Activated naive CD8-positive, alpha-beta T cell treated with anti-CD3 and anti-CD28 coated beads, Interleukin-2, amount 10 ng/mL, durations not matched to agents 7 days and 5 days (primary cell): ENCODE measurements at places on chromosomes 4 and X.

DNA sequence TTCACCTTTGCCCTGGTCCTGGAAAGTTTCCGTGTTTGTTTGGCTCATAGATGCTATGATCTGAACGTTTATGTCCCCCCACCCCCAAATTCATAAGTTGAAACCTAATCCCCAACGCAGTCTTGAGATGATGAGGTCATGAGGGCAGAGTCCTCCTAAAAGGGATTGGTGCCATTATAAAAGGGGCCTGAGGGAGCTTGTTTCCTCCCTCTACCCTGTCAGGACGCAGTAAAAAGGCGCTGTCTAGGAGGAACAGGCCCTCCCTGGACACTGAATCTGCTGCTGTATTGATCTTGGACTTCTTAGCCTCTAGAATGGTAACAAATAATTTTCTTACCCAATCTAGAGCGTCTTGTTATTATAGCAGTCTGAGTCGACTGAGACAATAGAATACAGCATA is 2190.6 kb upstream of the TENM3 start:
- H3K4me1 ChIP-seq = peaks cover 5% of the 10 kb centered on the region
- DNase-seq = no peak
- H3K36me3 ChIP-seq = no peaks in the 10 kb centered on the region
- no peak overlapping the region for H3K4me3 ChIP-seq
- H3K27me3 ChIP-seq = peaks cover 32% of the 10 kb centered on the region

DNA sequence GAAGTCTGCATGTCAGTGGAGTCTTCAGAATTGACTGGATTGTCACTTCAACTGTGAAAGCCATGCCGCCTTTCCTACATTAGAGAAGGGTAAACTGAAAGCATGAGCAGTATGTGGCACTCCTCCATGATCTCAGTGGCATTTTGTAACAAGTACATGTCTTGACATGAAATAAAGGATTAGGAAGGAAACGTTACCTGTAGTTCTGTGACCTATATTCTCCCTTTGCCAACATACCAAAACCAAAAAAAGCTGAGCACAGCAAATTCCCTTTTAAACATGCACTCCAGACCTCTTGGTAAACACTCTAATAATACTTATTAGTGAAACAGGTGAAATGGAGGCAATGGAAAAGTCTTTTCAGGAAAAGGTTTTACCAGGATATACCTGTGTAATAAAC is 344.2 kb downstream of the GRIA2 start:
- H3K27ac ChIP-seq = no peak overlapping the region
- H3K4me3 ChIP-seq = no peak overlapping the region
- H3K27me3 ChIP-seq = no peaks in the 10 kb centered on the region
- no peaks in the 10 kb centered on the region for H3K4me1 ChIP-seq

- no peak overlapping the region for H3K4me3 ChIP-seq
- H3K27ac ChIP-seq = no peak overlapping the region
- no peaks in the 10 kb centered on the region for H3K27me3 ChIP-seq
- H3K4me1 ChIP-seq = no peaks in the 10 kb centered on the region
These were observed 466.3 kb upstream of the ACTRT1 start for GRCh38 chrX:128518508-128518907.

DNA sequence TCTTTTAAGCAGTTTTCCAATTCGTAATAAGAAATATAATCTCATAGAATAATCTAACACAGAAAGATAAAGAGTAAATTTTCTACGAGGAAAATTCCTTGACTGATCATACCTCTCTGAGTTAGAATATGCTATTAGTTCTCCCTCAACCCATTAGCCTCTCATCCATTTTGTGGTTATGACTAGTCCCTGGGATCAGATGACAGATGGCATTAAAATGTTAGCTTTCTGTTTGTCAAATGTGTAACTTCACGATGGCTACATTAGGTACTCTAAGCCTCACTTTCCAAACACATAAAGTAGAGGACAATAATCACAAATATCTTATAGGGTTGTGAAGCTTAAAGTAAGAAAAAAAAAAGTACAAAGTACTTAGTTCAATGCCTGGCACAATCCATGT is 112.2 kb downstream of the ZAR1 start:
- no peak overlapping the region for H3K4me3 ChIP-seq
- H3K27me3 ChIP-seq = no peaks in the 10 kb centered on the region
- peaks cover 3% of the 10 kb centered on the region for H3K4me1 ChIP-seq
- DNase-seq = no peak
- peaks cover 14% of the 10 kb centered on the region for H3K36me3 ChIP-seq
- H3K27ac ChIP-seq = no peak overlapping the region

GRCh38 chr4:88672987-88673386 is 24.6 kb downstream of the NAP1L5 start:
- H3K4me3 ChIP-seq = no peak overlapping the region
- no peak overlapping the region for H3K27ac ChIP-seq
- no peaks in the 10 kb centered on the region for H3K27me3 ChIP-seq
- H3K4me1 ChIP-seq = peaks cover 4% of the 10 kb centered on the region
- no peak for DNase-seq

GRCh38 chr4:176549161-176549865 is 229.5 kb downstream of the SPCS3 start:
- H3K4me3 ChIP-seq = no peak overlapping the region

DNA sequence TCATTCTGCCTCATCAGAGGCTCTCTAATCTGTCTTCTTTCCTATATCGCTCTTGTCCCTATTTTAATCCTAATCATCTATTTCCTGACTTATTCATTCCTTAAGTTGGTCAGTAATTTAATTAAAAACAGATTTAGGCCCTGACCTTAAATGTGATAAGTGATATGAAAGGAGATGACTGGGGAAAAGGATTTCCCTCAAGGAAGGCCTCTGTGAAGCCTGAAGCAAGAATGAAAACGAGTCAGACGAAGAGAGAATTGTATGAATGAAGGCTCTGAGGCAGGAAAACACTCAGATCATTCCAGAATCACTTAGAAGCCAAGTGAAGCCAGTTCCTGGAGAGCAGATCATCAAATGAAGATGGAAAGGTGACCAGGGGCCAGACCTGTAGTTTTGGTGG is 22.1 kb downstream of the PKD2 start:
- H3K4me1 ChIP-seq = peaks cover 2% of the 10 kb centered on the region
- no peak overlapping the region for H3K4me3 ChIP-seq
- H3K27me3 ChIP-seq = no peaks in the 10 kb centered on the region
- H3K27ac ChIP-seq = peak overlapping the region; percentile 14
